ENCODE measurements at places on chromosomes 3 and 15.
A peak's percentile ranks its signal among the peaks of the same experiment; 100 is the strongest.

GRCh38 chr3:113211330-113212149 is at the start of gene BOC:
Gene BOC (plus strand): TSS chr3:113211557. CDS start chr3:113249803, 38,246 bp downstream.
- no peak for DNase-seq

DNA sequence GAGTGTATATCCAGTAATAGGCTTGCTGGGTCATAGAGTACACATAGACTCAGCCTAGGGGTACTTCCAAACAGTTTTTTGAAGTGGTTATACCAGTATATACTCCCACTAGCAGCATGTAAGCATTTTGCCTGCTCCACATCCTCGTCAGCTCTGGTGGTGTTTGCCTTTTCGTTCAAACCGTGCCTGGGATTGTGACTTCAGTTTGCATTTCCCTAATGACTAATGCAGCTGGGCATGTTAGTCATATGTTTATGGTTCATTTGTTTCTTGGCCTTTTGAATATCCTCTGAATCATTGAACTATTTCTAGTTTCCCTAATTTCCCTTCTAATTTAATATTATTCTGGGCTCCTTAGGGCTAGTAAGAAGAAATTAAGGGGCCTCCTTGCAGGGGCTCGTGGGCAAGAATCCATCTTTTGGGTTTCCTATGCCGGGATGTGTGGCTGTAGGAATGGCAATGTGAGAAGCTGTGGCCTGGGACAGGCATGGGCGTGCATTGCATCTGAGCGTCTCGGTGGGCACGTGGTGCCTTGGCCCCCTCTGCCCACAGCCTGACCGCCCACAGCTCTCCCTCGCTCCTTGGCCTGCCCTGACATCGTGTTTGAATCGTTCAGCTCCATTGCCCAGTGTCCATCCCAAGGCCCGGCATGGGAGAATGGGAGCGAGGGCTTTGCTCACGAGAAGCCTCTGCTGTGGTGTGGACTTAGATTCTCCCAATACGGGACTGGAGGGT is 26.4 kb downstream of the FAH start:
- no peak for DNase-seq

DNA sequence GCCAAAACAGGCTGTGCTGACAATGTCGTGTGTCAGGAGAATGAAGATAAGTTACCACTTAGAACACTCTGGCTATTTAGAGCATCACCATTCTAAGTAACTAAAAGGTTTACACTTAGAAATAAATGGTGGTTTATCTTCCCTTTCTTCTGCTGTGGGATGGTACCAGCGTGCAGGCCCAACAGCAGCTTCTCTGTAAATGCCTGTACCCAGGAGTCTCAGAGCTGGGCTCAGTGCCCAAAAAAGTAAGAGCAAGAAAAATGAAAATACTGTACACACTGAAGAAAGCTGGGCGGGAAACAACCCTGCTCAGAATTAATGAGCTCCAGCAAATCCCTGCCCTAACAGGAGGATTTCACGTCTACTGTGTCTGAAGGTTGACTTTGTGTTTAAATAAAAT is 206.5 kb downstream of the MFSD1 start:
- DNase-seq = no peak

DNA sequence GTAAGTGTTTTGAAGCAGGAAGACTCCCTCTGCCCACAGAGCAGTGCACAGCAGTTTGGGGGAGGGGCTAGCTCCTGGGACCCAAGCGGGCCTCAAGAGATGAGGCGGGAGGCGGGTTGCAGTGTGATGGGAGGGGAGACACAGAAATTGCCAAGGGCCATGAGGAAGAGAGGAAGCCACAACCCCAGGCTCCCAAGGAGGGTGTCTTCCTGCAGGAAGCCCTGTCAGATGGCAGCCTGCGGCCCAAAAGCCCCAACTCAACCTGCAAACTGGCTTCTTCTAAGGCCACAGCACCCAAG is 7.3 kb upstream of the ISLR2 start:
- DNase-seq = no peak

DNA sequence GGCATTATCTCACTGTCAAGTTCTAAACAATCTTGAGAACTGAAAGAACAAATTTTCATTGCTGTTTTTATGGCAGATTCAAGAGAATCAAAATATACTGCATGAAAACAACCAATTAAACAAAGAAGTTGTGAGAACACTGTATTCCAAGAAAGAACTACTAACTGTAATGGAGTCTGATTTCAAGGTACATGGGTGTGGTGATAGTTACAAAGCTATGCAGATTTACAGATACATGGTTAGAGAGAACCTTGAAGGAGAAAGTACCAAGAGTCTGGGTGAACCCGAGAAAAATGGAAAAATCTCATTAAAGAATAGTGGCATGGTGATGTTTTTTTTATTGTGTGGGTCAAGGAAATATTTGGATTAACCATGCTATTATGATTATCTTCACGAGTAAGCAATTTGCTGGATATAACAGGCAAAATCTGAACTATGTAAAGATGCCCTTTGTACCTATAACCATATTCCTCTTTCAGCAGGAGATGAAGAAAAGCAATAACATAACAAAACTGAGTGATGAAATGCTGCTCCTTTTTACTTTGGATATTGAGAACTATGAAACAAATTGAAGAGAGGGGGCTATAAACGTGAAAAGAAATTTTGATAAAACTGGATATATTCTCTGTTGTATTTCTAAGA is 100.4 kb downstream of the PLSCR2 start:
- no peak for DNase-seq

DNA sequence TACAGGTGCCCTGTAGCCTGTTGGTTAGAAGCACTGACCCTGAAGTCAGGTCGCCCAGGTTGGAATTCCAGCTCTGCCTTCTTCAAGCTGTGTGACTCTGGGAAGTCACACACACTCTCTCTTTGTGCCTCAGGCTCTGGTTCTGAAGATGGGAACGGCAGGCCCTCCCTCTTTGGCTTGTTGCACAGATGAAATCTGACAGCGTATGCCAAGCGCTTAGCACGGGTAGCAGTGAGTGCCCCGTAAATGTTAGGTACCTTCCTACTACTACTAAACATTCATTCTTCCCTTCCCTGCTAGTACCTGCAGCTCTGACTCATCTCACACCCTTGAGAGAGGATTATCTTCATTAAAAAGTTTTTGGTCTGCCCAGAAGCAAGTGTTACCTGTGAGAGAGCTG is 139.0 kb downstream of the PGPEP1L start:
- no peak for DNase-seq

- no peak for DNase-seq
Observed at GRCh38 chr15:93252780-93253179, 163.8 kb upstream of the RGMA start.

DNA sequence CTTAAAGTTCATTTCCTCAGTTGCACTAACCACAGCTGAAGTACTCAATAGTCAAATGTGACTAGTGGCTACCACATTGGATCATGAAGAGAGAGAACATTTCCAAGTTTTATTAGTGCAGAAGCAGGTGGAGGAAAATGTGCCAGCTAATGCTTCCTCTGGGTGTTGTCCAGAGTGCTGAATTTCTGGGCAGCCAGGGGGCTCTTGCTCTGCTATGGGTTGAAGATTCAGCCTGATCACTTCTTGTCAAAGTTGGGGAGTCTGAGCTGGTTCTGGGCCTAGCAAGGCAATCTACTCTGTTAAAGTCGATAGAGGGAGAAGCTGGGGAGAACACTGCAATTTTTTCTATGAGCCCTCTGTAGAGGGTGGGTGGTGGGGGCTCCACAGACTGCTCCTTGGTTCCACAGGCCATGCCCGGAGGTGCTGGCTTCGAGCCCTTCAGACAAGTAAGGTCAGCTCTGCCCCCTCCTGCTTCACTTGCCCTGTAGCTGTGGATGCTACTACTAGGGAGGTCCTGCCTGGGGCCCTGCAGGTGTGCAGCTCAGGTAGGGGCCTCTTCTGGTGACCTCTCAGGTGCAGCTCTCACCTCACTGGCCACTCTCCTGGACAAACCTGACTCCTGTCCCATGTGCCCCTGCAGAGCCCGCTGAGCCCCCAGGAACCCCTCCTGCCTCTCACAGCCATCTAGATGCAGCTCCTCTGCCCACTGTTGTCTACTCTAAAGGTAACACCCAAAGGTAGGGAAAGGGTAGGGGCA is 8.2 kb downstream of the ALG3 start:
- DNase-seq = peak; percentile 26

- no peak for DNase-seq
Observed at GRCh38 chr3:170506556-170506955, 79.3 kb downstream of the SLC7A14 start.

DNA sequence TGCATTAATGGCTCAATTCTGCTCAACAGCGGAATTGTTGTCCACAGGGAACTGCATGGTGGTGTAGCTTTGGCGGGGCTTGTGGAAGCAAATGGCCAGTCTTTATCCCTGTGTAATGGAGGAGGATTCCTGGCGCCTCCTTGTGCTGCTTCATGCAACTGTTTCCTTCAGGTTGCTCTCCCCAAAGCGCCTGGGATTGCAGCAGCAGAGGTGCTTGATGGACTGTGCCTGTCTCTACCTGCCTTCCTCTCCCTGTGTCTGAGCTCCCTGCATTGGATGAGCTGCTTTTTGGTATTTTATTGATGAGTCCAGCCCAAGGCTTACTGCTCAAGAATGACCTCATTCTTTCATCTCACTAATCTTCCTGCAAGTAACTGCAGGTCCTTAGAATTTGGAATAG is 72.9 kb upstream of the NDN start:
- DNase-seq = no peak

- peak; percentile 62 for DNase-seq
Observed at GRCh38 chr15:89419370-89419984, 76.9 kb downstream of the RHCG start.

DNA sequence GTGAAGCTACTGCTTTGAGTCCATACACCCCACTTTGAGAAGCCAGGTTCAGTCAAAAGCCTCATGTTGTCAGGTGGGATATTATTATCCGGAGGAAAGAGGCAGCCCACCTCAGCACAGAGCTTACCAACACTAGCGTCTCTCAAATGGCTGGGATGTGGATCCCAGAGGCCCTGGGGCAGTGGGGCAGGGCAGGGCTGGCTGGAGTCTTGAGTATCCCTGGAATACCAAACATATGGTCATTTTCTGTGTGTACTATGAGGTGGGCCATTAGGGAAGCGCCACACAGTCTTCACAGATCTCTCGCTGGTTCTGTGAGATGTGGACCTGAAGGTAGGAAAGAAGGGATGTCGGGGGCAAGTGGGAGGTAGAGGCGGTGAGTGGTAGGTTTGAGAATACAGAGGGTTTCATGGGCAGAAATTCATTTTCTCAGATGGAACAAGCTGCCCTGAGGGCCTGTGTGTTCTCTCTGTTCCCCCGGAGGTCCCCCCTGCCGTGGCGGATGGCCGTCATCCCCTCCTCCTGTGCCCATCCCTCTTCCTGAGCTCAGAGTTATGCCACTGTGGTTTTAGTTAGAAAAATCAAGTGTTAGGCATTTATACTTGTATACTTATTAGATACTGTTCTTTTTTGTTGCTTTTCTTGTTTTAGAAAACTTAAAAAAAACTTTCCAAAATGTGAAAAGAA is 66.4 kb downstream of the USP13 start:
- no peak for DNase-seq

GRCh38 chr3:60514866-60515265 is 736.4 kb downstream of the FHIT start:
- no peak for DNase-seq

DNA sequence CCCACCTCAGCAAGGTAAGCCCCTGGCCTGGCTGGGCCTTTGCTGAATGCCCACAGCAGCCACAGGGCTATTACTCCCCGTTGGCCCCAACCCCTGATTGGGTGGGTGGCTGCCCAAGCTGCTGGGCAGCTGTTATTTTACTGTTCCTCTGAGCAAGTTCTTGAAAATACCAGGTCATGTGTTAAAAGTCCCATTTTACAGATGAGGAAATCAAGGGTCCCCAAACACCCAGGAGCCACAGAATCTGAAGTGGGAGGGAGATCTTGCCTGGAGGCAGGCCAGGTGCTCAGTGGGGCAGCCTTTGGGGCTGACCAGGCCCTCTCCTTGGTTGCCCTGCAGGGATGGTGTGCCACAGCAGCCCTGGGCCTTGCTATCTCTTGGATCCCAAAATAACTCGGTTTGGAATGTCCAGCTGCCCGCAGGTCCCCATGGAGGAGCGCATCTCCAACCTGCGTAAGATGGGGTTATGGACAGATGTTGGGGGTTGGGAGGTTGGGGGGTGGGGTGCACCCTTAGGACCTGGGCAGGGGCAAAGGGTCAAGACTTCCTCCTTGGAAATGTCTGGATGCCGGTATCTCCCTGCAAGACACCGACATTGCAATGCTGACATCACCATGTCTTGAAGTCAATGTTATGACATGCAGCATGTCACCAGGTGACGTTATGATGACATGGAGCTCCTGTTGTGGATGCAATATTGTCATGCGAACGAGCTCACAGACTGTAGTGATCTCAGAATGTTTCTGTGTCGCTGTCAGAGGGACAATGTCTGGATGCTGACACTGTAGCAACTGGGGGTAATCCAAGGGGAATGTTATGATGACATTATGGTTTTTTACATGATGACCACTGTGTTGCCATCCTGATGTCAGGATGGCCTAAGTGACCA is 13.3 kb upstream of the CSPG4 start:
- no peak for DNase-seq

DNA sequence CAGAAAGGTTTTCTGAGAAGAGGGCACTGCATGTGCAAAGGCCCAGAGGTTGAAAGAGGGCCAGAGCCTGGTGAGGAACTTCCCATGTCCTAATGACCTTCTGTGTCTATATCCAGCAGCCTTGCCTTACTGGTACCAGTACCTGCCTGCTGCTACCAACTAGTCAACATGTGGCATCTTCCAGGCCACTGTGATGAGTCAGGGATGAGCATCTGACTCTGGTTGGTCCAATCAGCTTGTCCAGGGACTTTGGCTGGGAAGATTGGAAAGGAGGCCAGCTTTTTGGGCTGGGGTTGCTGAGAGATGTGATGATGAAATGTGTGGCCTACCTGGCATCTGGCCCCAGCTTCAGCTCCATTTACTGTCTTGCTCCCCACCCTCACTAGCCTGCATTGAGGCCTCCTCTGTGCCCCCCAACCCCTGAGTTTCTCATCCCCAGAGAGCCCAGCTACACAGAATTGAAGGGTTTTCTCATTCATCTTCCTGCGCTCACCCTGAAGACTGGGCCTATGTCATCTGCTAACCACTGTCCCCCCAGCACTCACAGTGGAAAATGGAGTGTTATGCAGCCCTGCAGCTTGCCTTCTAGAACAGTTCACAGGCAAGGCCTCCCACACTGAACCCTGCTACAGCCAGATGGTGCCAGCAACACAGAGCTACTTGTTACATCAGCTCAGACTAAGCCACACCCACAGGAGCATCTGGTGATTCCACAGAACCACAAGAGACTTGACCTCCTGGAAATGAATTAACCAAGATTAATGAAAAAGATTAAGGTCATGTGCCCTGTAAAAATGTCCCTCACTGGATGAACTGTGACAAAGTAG is 1.3 kb upstream of the TWF2 start:
- peak; percentile 71 for DNase-seq

DNA sequence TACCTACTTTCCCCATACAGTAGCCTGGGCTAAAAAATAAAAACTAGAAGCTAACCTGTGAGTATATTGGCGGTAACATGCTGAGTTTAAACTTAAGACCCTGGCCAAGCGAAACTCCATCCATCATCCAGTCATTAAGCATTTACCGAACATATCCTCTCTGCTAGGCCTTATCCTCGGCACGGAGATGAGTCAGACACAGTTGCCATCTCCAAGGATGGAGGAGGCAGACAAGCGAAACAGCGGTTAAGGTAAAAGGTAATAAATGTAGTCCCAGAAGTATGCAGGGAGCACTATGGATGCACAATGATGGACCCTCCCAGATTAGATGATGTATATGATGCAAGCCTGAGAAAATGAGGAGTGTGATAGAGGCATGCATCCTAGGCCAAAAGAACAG is 143.6 kb downstream of the RYR3 start:
- no peak for DNase-seq

Data from activated CD4-positive, alpha-beta T cell treated with anti-CD3 and anti-CD28 coated beads, Interleukin-2, amount 10 ng/mL, durations not matched to agents 7 days and 5 days (primary cell).